ENCODE measurements at places on chromosomes 2 and 18.

- DNase-seq: no peak
Observed at GRCh38 chr18:31497836-31498573, at the start of gene DSG2. TSS of gene DSG2 (plus strand) at chr18:31498177. CDS start at chr18:31498252, 75 bp downstream.

DNA sequence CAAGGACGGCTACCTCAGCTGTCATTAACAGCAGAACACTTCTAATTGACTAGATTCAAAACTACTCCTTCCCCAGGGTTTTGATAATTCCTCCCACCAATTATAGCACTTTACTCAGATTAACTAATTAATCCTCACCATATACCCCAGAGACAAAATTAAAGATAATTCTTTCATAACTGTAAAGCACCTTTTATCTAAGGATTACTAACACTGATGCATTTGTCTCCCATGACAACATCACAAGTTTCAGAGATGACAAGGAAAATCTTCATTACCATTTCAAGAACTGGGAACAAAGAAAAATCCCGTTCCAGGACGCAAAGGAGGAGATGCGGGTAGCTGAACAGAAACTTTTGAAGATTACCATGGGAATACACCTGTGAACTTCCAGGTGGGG is 129.4 kb upstream of the ITGA6 start:
- no peak for DNase-seq

DNA sequence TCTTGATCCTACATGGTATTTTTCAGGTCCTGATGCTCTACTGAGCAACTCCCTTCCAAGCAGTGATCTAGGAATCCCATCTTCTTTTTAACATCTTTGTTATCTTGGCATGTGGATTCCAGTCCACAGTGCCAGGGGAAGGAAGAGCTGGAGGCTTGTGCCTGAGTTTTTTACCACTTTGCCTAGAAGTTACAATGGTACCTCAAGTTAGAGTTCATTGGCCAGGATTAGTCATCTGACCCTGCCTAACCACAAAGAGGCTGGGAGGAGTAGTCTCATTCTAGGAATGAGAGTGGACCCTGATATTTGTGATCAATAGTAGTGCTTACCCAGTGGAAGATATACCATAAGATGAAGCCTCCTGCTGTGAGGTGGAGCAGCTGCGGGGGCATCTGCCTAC is 109.3 kb downstream of the ADCYAP1 start:
- no peak for DNase-seq

DNA sequence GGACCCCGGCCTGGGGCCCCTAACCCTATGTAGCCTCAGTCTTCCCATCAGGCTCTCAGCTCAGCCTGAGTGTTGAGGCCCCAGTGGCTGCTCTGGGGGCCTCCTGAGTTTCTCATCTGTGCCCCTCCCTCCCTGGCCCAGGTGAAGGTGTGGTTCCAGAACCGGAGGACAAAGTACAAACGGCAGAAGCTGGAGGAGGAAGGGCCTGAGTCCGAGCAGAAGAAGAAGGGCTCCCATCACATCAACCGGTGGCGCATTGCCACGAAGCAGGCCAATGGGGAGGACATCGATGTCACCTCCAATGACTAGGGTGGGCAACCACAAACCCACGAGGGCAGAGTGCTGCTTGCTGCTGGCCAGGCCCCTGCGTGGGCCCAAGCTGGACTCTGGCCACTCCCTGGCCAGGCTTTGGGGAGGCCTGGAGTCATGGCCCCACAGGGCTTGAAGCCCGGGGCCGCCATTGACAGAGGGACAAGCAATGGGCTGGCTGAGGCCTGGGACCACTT is 16.4 kb downstream of the EMX1 start:
- DNase-seq: no peak

- DNase-seq: no peak
Observed at GRCh38 chr2:8641301-8641965, 40.4 kb upstream of the ID2 start.

DNA sequence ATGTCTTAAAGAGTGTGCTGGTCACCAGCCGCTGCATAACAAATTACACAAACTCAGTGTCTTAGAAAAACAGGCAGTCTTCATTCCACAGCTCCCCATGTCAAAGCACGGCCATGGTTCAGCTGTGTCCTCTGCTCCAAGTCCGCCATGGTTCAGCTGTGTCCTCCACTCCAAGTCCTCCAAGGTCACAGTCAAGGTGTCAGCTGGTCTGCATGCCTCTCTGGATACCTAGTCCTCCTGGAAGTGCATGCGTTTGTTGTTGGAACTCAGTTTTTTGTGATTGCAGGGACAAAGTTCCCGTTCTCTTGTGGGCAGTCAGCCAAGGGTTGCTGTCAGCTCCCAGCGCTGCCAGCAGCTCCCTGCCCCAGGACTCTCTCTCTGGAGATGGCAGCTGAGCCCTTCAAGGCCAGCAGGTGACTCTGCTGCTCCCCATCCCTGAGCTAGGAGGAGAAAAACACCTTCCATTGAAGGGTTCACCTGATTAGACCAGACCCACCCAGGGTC is 304.0 kb upstream of the MYT1L start:
- no peak for DNase-seq
